ENCODE measurements at places on chromosomes 11 and 22. TPM values are rescaled to one million over a fixed set of nuclear protein-coding genes. Genes with fewer than 3 reads are reported as not detected.

DNA sequence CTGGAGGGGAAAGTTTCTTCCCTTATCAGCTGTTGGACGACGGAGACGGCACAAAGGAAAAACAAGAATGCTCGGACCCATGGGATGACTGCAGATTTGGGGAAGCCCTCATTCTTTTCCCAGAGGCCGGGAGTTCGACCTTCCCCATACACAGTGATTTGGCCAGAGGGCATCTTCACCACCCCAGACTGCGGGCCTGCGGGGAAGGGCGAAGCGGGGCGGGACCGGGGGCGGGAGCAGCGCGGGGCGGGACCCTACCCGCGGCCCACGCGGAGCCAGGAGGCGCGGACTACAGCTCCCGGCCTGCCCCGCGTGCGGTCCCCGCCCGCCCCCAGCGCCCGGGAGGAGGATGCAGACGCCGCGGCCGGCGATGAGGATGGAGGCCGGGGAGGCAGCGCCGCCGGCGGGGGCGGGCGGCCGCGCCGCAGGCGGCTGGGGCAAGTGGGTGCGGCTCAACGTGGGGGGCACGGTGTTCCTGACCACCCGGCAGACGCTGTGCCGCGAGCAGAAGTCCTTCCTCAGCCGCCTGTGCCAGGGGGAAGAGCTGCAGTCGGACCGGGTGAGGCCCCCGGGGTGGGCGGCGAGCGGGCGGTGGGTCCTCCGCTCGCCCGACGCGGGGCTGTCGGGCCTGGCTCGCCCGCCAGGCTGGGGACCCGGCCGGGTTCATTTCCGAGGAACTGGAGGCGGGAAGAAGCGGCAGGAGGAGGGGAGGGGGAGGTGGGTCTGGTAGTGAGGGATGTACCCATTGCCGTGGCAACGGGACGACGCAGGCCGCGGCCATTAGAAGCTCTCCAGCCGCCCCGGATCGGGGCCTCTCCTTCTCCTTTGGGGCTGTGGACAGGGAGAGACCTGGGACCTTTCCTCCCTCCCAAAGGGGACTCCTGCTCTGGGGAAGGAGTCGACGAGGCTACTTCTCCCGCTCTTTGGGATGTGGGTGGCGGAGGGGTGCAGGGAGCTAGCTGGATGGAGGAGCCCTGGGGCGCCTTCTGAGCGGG lies at the start of gene KCTD17:
KCTD17 (plus strand) TSS at position 352 of the 995 bp plus-strand sequence; CDS start at position 371, 19 bp downstream.
- peak; percentile 92 for DNase-seq

DNA sequence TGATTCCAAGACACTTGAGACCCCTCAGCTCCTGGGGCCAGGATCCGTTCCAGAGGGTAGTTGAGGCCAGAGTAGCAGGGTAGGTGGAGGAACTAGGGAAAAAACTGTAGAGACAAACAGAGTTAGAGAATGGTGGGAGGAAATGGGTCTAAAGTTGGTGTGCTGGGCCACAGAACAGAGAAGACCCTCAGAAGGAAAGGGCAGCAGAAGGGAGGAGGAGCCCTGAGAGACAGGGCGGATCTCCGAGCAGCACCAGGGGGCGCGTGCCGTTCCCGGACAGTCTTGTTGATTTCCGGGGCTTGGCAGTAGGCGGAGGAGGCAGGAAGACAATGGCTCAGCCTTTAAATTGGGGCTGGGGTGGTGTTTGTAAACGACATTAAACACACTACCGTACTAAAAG lies 2.4 kb upstream of the CECR2 start:
- peak; percentile 82 for DNase-seq

ABCG4 gene
- 1.4 TPM for polyA plus RNA-seq

- no peak for DNase-seq
These were observed 5.0 kb downstream of the CRKL start for GRCh38 chr22:20922141-20922751.

Data from right cardiac atrium (tissue), 5 donors.